GM06990 (cell line): ENCODE measurements at places on chromosomes 16 and 17.

GRCh38 chr17:46727572-46728348, 90.7 kb downstream of the WNT3 start:
- no peak for DNase-seq

DNA sequence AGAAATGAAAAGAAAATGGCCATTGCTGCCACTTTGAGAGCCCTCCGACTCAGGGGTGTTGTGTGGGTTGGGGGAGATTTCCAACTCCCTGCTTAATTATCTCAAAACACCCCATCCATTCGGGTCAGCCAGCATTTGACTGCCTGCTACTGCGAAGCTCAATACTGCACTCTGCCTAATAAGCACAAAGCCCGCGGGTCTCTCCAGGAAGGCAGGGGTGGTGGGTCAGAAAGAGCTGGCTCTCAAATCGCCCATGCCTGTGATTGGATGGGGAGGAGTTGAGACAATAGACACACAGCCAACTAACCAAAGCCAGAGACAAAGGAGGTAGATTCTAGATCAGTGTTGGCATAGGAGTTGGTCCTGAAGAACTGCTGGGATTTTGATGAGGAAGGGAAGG, 2.3 kb upstream of the XAF1 start:
- DNase-seq: no peak

DNA sequence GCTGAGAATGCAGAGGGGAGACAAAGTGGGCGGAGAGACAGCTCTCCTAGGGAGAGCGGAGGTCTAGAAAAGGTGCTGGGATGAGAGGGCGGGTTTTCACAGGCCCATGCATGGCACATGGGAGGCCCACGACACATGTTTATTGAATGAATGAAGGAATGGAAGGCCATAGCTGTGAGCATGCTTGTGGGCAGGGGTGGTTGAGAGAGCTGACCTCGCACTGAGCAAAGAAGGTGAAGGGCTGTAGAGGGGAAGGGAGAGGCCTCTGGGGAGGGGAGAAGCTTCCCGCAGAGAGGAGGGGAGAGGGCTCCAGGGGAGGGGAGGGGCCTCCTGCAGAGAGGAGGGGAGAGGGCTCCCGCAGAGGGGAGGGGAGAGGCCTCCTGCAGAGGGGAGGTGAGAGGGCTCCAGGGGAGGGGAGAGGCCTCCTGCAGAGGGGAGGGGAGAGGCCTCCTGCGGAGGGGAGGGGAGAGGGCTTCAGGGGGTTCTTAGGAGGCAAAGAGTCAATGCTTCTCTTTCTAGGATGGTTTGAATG, 27.3 kb downstream of the SDK2 start:
- no peak for DNase-seq

DNA sequence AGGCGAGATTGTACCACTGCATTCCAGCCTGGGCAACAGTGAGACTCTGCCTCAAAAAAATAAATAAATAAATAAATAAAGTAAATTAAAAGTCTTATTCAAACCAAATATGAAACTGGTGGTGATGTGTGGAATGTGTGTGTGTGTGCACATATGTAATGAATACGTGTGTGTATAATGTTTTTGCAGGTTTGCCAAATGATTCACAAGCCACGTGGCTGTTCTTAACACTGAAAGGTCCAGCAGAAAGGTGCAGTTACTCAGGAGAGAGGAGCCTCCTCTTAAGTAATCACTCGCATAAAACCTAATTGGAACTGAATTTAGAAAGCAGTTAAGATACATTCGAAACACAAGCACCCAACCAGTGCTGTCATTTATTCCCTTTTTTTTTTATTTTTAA, 22.9 kb downstream of the GDE1 start:
- DNase-seq: no peak

- no peak for DNase-seq
These were observed 76.9 kb downstream of the CYB561 start for GRCh38 chr17:63369233-63369632.

DNA sequence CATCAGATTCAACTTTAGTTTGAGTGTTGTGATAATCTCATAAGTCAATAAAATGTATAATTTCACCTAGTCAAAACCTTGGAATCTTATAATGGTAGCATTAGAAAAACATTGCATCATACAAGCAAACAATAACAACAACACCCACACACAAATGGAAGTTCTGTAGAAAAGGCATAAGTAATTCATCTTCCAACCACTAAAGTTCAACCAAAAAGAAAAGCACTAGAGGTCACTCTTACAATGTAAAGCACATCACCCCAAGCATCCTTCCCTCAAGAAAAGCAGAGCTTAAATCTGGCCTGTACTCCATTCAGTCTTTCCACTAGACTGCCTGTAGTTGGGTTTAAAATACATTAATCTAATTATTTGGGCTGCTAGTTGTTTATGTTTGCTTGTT, 1.8 kb downstream of the CNTNAP4 start:
- no peak for DNase-seq

DNA sequence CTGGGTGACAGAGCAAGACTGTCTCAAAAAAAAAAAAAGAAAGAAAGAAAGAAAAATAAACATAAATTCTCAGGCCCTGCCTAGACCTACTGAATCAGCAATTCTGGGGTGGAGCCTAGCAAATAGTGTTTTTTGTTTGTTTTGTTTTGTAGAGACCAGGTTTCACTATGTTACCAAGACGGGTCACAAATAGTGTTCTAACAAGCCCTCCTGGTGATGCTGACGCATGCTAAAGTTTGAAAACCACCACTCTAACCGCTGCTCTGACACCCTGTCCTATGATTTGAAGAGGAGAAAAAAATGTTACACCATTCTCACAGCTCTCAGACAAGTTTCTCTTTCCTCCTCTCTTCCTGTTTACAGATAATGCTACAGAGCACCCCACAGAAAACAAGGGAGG, 1.5 kb downstream of the MRPL10 start:
- DNase-seq: no peak

DNA sequence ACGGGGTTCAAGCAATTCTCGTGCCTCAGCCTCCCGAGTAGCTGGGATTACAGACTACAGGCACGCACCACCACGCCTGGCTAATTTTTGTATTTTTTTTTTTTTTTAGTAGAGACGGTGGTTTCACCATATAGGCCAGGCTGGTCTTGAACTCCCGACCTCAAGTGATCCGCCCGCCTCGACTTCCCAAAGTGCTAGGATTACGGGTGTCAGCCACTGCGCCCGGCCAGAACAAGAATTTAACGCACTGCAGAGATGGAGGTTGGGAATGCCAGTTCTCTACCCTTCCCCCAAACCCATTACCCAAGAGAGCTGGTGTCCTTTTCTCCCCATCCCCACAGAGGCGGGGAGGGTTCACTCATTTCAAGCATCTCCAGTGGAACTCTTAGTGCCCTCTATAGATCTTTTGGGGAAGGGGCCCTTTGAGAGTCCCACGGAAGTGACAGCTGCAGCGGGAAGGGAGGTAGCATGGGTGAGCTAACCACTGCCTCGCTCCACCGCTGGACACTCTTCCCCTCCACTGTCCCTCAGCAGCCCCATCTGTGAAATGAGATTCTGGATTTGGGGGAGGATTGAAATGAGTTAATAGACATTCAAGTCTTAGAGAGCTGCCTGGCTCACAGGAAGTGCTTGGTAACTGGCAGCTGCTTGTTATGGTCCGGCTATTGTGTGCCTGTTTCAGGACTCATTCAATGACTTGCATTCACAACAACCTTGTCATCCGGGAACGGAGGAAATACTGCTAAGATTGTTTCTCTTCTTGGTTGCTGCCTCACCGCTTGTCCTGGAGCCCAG, 3.5 kb upstream of the UBALD2 start:
- DNase-seq: peak; percentile 74

GRCh38 chr17:44159519-44160210, 10.8 kb upstream of the ASB16 start:
- no peak for DNase-seq

GRCh38 chr17:79500745-79501618, 109.9 kb downstream of the RBFOX3 start:
- no peak for DNase-seq
